ENCODE measurements at places on chromosomes 3 and 15. TPM values are rescaled to one million over a fixed set of nuclear protein-coding genes. Genes with fewer than 3 reads are reported as not detected.

The CEP152 gene
- total RNA-seq = 28.0 TPM

The DNAJA4 gene
- 68.4 TPM for total RNA-seq

The OCA2 gene
- total RNA-seq = not detected

The WNT5A gene
- total RNA-seq = not detected
